ENCODE measurements at places on chromosomes 7 and 10. TPM values are rescaled to one million over a fixed set of nuclear protein-coding genes. Genes with fewer than 3 reads are reported as not detected.

TBXAS1 gene
- 6.6 TPM for total RNA-seq

TRIM50 gene
- not detected for total RNA-seq

TLX1 gene
- total RNA-seq: 1.3 TPM

MARCHF5 gene
- total RNA-seq: 24.7 TPM

SLC39A12 gene
- 0.08 TPM for total RNA-seq

OR2A14 gene
- not detected for total RNA-seq

NUTM2D gene
- total RNA-seq: 4.0 TPM

UNCX gene
- not detected for total RNA-seq

TMEM184A gene
- 44.6 TPM for total RNA-seq

DNAJC12 gene
- 14.3 TPM for total RNA-seq

DDX21 gene
- total RNA-seq: 14.0 TPM

HERC4 gene
- 21.5 TPM for total RNA-seq

AASS gene
- 84.2 TPM for total RNA-seq

CALY gene
- total RNA-seq: 0.45 TPM

ITPRID1 gene
- total RNA-seq: not detected

LRRC4 gene
- 2.8 TPM for total RNA-seq

KNDC1 gene
- total RNA-seq: 8.5 TPM

NPY4R gene
- not detected for total RNA-seq

TNS3 gene
- total RNA-seq: 47.2 TPM

LBX1 gene
- total RNA-seq: not detected

PAPOLB gene
- total RNA-seq: not detected
